Occipital lobe (tissue), 3 donors: ENCODE measurements at places on chromosomes 4 and X. TPM values are rescaled to one million over a fixed set of nuclear protein-coding genes. Genes with fewer than 3 reads are reported as not detected.

The FAM184B gene
- total RNA-seq = 3.6 TPM

The ZNF711 gene
- total RNA-seq = 127 TPM

The OCRL gene
- total RNA-seq = 33.4 TPM

The ZNF732 gene
- 1.4 TPM for total RNA-seq

The FAM50A gene
- total RNA-seq = 13.1 TPM

The SHISA3 gene
- 0.16 TPM for total RNA-seq

The CLNK gene
- total RNA-seq = not detected

The RBMXL3 gene
- total RNA-seq = not detected

The C4orf46 gene
- total RNA-seq = 29.9 TPM

The LRCH2 gene
- total RNA-seq = 58.2 TPM

The SLC16A2 gene
- 17.9 TPM for total RNA-seq

The GAGE12F gene
- total RNA-seq = not detected

The FHDC1 gene
- total RNA-seq = 3.3 TPM

The TXLNG gene
- total RNA-seq = 13.1 TPM

The INTS6L gene
- total RNA-seq = 33.1 TPM

The EGF gene
- total RNA-seq = 1.7 TPM

The CFAP99 gene
- total RNA-seq = not detected

DNA sequence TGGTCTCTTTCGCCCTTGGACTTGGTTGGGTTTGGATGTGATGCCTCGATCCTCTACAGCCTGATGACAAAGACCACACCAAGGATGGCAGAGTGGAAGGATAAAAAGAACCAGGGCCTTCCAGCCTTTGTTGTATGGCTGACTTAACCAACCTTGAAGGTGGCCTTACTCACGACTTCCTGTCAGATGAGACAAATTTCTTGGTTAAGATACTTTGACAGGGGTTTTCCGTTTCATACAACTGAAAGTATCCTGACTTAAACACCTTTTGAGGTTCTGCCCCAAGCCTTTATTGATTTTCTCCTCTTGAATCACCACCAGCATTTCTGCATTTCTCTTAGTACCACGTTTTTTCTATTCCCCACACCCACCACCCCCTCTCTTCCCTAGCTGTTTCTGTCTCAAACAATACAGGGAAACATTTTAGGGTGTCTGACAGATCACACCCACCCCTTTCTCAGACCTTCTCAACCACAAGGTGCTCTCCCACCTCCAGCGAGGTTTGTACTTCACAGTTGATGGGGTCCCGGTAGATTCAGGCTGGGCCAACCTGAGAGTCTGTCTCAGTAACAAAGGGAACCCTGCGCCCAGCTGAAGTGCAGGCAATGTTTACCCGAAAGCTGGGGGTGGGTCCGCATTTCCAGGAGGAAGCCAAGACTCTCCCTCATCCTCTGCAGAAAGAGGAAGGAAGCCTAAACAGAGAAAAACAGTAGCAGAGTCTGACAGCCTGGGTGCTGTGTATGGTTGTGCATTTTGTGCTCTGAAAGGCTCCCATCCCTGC, 5.0 kb upstream of the TSPAN5 start:
- DNase-seq = no peak

DNA sequence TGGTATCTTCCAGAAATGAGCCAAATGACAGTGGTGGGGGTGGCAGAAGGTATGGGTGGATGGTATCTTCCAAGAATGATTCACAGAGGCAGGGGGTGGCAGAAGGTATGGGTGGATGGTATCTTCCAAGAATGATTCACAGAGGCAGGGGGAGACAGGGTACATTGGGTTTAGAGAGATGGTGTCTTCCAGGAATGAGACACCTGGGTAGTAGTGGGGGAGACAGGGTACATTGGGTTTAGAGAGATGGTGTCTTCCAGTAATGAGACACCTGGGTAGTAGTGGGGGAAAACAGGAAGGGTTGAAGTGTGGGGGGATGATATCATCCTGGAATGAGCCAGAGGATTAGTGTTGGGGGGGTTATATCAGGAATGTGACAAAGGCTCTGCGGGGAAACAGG, 62.0 kb downstream of the MAOA start:
- DNase-seq = no peak

DNA sequence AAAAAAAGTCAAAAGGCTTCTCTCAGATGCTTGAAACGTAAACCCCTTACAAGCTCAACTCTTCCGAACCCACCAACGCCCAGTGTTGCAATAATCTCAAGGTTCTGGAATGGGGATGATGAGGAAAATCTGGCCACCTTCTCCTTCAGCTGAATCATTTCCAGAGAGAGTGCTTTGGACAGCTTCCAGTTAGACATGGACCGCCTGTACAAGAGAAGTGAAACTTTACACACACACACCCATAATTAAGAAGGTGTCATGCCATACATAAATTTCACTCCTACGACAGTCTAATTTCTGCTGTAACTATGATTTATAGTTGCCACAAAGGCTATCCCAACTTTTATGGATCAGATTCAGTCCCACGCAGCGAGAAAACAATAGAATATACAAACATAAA, 72.3 kb downstream of the PRKG2 start:
- DNase-seq = no peak

- DNase-seq = no peak
Measured at GRCh38 chr4:76441881-76442280, 6.9 kb downstream of the SHROOM3 start.

DNA sequence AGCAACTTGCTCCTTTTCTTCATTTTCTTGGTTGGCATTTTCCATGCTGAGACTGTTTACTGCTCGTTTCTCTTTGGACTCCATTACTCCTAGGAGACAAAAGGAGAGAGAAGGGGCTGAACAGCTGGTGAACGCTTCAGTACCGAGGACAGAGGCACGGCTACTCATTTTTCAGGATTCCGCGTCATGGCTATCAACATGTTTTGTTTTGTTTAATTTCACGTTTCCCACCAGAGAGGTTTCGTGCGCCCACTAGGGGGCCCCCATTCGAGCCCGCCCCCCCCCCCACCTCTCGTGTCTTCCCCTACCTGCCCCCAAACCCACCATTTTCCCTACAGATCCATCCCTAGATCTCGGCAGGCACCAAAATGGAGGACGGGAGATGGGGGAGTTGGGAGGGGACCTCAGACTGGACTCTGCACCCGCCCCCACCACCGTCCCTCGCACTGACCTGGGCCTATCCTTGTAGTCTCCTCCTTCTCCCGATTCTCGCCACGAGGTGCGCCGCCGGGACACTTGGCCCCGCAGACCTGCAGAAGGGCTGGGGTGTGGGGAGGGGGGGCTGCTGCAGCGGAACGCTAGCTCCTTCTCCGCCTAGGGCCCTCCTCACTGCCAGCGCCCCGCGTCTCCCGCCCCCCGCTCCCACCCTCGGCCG, 653 bp downstream of the BEX1 start:
- peak; percentile 12 for DNase-seq

DNA sequence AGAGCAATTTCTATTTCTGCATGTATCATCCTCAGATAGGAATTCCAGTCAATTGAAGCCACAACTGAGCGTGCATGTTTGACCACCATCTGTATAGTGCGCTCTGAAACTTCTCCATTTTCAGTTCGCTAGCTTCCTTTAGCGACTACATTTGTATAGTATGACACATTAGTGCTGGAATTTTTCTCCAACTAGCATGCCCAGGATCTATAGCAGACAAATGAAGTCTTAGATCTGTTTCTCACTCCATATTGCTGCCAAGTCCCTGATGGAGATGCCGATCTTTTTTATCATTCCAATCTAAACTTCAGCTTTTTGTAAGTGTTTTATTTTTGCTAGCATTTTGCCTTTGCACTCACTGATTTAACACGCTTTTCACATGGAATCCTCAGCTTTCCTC, 774.8 kb upstream of the TENM3 start:
- DNase-seq = no peak

GRCh38 chr4:22389240-22389870, 126.5 kb downstream of the ADGRA3 start:
- peak; percentile 38 for DNase-seq

DNA sequence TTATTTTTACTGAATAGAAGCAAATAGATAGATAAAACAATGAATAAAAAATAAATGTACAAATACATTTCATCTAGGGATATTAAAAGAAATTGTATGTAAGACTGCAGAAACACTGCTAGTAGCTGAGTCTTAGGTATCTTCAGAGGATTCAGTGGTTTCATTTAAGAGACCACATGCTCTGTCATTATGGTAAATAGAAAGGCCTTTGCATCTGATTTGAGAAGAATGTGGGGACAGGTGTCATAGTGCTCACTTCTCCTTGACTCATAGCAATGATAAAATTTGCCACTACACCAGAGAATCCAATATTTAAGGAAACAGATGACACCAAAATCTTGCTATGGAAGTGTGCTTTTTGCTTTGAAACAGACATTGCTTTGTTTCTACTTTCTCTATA, 59.8 kb upstream of the PPP1R2C start:
- DNase-seq = no peak

DNA sequence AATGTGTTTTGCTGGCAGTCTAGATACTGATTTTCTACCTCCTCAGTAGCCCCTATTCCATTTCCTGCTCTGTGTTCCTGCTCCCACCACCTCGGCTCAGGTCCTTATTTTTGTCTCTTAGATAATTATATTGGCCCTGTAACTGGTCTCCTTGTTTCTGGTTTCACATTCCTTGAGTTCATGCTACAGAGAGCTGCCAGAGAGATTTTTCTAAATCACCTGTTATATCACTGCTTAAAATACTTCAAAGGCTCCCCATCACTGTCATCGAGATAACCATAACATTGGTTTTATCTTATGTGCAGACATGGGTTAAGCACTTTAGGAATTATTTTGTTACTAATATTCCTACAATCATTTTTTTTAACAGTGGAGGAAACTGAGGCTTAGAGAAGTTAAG, 9.6 kb downstream of the SYNPO2 start:
- no peak for DNase-seq

DNA sequence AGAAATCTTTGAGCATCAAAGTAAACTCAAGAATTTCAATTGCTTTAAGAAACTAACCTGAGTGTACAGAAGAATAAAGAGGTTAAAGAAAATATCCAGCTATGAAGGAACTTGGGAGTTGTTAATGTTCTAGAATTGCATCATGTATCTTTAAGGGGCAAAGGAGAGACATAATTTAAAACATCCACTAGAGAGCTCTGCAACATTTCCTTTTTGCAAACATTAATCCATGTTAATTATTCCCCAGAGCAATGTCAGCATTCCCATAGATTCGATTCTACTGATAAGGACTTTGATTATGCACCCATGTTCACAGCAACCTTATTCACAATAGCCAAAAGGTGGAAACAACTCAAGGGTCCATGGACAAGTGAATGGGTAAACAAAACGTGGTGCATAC, 80.2 kb upstream of the SORBS2 start:
- no peak for DNase-seq

GRCh38 chr4:135492439-135492838, 1290.8 kb upstream of the PABPC4L start:
- DNase-seq = no peak

DNA sequence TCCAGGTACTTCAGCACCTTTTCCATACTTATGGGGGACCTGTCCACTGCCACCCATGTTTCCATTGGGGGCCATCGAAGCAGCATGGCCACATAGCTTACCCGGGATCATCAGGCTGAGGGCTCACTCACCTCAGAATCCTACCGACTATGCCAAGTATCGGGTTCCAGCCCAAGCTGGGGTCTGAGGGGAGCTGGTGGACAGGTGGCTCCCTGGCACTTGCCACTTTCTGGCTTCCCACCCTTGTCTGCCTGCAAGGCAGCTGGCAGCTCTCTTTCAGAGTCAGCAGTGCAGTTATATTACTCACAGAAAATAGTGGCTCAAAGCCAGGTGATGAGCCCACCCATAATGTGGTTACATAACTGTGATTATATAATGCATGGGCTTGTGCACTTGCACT, 1153.8 kb downstream of the STIM2 start:
- no peak for DNase-seq

DNA sequence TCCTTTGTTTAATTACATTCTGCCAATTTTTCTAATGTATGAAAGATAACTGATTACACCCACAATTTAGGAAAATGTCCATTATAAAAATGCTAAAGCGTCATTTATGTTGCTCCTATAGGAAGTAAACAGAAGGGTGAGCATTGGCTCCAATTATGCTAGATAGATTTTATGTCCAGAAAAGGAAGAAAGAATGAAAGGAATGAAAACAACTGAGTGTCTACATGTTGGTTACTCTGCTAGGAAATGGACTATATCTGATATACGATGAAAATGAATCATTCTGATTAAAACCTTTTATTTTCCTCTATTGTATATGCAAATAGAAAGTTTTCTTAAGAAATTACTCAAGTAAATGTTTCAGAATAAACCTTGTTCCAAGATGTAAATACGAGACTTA, 1.6 kb downstream of the ENAM start:
- DNase-seq = no peak

GRCh38 chr4:101127176-101127790, 220.0 kb downstream of the PPP3CA start:
- DNase-seq = no peak

GRCh38 chr4:146275370-146275769, 61.0 kb downstream of the REELD1 start:
- no peak for DNase-seq

GRCh38 chr4:114378305-114378903, 220.2 kb upstream of the UGT8 start:
- DNase-seq = no peak

- no peak for DNase-seq
Measured at GRCh38 chr4:94976371-94977011, 218.7 kb downstream of the BMPR1B start.
